ENCODE measurements at places on chromosomes 5 and 9.
A peak's percentile ranks its signal among the peaks of the same experiment; 100 is the strongest.

DNA sequence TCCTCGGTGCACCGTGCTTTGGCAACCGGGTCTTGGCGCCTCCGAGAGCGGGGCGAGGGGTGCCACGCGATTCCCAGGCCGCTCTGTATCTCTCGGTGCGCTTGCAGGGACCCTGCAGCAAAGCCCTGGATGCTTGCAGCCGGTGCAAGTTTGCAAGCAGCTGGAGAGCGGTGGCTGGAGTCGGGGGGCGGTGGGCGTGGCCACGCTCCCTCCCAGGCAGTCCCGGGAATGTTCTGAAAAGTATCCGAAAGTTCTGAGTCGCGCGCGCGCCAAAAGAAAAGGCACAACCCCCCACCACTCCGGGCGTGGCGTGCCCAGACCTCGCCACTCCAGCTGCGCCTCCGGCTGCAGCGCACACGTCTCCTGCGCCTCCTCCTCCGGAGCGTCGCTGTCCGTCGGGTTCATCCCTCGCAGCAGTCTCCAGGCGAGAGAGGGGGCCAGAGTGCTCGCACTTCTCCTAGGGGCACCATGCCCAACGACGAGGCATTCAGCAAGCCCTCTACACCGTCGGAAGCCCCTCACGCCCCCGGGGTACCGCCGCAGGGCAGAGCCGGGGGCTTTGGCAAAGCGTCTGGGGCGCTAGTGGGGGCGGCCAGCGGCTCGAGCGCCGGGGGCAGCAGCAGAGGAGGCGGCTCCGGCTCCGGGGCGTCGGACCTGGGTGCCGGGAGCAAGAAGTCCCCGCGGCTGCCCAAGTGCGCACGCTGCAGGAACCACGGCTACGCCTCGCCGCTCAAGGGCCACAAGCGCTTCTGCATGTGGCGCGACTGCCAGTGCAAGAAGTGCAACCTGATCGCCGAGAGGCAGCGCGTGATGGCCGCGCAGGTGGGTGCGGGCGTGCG lies at the start of gene DMRT1:
TSS of gene DMRT1 (plus strand) at position 327 of the 839 bp plus-strand sequence. CDS start at position 469, 142 bp downstream.
- no peak within 1 kb of the TSS for H3K27ac ChIP-seq
- no peak within 1 kb of the TSS for H3K4me3 ChIP-seq
- no peaks in the 10 kb centered on the region for H3K36me3 ChIP-seq
- no peak for DNase-seq
- no peaks in the 10 kb centered on the region for H3K27me3 ChIP-seq

GRCh38 chr5:173490681-173491080 lies 125.8 kb downstream of the BOD1 start:
- DNase-seq: no peak
- H3K4me1 ChIP-seq: no peaks in the 10 kb centered on the region
- H3K36me3 ChIP-seq: no peaks in the 10 kb centered on the region
- no peak overlapping the region for H3K27ac ChIP-seq
- no peak overlapping the region for H3K4me3 ChIP-seq
- no peaks in the 10 kb centered on the region for H3K27me3 ChIP-seq

DNA sequence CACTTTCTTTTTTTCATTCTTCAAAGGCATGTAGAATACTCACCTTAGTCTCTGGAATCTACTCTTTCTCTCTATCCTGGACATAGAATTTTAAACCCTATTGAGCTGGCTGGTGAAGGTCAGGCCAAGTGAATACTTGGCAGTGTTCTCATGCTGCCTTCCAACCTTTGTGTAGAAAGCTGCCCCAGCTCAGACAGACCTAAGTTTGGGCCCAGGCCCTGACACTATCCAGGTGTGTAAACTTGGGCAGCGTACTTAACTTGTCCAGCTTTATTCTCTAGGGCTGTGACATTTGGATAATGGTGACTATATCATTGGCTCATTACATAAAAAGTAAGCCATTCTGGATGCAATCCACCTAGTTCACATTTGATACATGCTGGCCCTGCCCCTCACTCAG lies 298.3 kb downstream of the IRX1 start:
- no peaks in the 10 kb centered on the region for H3K36me3 ChIP-seq
- H3K27me3 ChIP-seq: no peaks in the 10 kb centered on the region
- DNase-seq: no peak
- no peaks in the 10 kb centered on the region for H3K4me1 ChIP-seq
- H3K27ac ChIP-seq: no peak overlapping the region
- no peak overlapping the region for H3K4me3 ChIP-seq

GRCh38 chr5:172638209-172638768 lies 2.8 kb upstream of the NEURL1B start:
- peak; percentile 16 for DNase-seq
- no peaks in the 10 kb centered on the region for H3K36me3 ChIP-seq
- no peaks in the 10 kb centered on the region for H3K4me1 ChIP-seq
- H3K4me3 ChIP-seq: no peak overlapping the region

- H3K27ac ChIP-seq: no peak overlapping the region
- H3K27me3 ChIP-seq: no peaks in the 10 kb centered on the region
- peaks cover 2% of the 10 kb centered on the region for H3K4me1 ChIP-seq
- no peak for DNase-seq
- H3K4me3 ChIP-seq: no peak overlapping the region
These were observed 276.5 kb downstream of the SLIT3 start for GRCh38 chr5:169024421-169024820.

- H3K27ac ChIP-seq: no peak overlapping the region
- no peak for DNase-seq
- peaks cover 4% of the 10 kb centered on the region for H3K36me3 ChIP-seq
These were observed 34.0 kb downstream of the PTPN3 start for GRCh38 chr9:109463924-109464625.

GRCh38 chr5:67941614-67942401 lies 273.7 kb upstream of the PIK3R1 start:
- no peak overlapping the region for H3K4me3 ChIP-seq
- H3K27me3 ChIP-seq: no peaks in the 10 kb centered on the region
- H3K4me1 ChIP-seq: peaks cover 7% of the 10 kb centered on the region
- H3K36me3 ChIP-seq: no peaks in the 10 kb centered on the region

GRCh38 chr9:5834214-5834613 lies 1.3 kb upstream of the ERMP1 start:
- no peak overlapping the region for H3K27ac ChIP-seq
- peaks cover 2% of the 10 kb centered on the region for H3K4me1 ChIP-seq
- no peak for DNase-seq
- no peaks in the 10 kb centered on the region for H3K27me3 ChIP-seq
- no peaks in the 10 kb centered on the region for H3K36me3 ChIP-seq

- no peaks in the 10 kb centered on the region for H3K27me3 ChIP-seq
- no peak overlapping the region for H3K4me3 ChIP-seq
- DNase-seq: no peak
- H3K36me3 ChIP-seq: no peaks in the 10 kb centered on the region
- no peaks in the 10 kb centered on the region for H3K4me1 ChIP-seq
These were observed 1.6 kb downstream of the HBEGF start for GRCh38 chr5:140344683-140345423.

Measured in aorta (tissue), 5 donors.